ENCODE measurements at places on chromosomes 6 and 20.

GRCh38 chr20:2602046-2602735 lies 50.2 kb upstream of the NOP56 start:
- no peak for DNase-seq

DNA sequence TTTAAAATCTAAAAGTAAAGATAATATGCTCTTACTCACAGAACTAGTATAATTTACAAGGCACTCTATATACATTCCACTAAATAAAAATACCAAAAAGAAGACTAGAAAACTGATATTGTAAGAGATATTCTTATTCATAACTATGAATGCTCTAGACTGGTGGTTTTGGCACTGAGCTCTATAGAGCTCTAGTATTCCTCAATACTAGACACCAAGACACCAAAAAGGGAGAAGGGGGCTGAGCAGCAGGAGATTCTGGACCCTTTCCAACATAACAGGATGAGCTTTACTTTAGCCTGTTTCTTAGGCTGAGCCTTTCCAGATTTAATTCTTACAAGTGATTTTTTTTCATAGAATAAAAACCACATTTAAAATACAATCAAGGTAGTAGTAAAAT lies 173.6 kb downstream of the COL21A1 start:
- no peak for DNase-seq

- no peak for DNase-seq
Measured at GRCh38 chr6:20952699-20953474, 418.6 kb downstream of the CDKAL1 start.

- no peak for DNase-seq
Measured at GRCh38 chr20:64205611-64206026, 41.4 kb downstream of the MYT1 start.

- DNase-seq = no peak
Measured at GRCh38 chr6:145904868-145905267, 59.3 kb downstream of the SHPRH start.

- DNase-seq = no peak
Measured at GRCh38 chr6:102038964-102039363, 645.5 kb downstream of the GRIK2 start.

- no peak for DNase-seq
Measured at GRCh38 chr20:32366380-32366779, 8.2 kb downstream of the ASXL1 start.

DNA sequence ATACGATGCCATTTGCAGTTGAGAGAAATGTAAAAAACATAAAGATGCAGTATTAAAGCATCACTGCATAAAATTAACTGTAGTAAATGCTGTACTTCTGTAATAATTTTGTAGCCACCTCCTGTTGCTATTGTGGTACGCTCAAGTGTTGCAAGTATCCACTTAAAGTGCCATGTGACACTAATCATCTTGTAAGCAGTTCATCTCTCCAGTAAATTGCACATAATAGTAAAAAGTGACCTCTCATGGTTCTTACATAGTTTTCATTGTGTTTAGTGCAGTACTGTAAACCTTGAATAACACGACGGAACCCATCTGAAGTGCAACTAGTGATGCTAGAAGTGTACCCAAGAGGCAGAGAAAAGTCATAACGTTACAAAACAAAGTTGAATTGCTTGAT lies 190.1 kb upstream of the VGLL2 start:
- no peak for DNase-seq

GRCh38 chr6:11650025-11650696 lies 112.6 kb downstream of the TMEM170B start:
- no peak for DNase-seq

DNA sequence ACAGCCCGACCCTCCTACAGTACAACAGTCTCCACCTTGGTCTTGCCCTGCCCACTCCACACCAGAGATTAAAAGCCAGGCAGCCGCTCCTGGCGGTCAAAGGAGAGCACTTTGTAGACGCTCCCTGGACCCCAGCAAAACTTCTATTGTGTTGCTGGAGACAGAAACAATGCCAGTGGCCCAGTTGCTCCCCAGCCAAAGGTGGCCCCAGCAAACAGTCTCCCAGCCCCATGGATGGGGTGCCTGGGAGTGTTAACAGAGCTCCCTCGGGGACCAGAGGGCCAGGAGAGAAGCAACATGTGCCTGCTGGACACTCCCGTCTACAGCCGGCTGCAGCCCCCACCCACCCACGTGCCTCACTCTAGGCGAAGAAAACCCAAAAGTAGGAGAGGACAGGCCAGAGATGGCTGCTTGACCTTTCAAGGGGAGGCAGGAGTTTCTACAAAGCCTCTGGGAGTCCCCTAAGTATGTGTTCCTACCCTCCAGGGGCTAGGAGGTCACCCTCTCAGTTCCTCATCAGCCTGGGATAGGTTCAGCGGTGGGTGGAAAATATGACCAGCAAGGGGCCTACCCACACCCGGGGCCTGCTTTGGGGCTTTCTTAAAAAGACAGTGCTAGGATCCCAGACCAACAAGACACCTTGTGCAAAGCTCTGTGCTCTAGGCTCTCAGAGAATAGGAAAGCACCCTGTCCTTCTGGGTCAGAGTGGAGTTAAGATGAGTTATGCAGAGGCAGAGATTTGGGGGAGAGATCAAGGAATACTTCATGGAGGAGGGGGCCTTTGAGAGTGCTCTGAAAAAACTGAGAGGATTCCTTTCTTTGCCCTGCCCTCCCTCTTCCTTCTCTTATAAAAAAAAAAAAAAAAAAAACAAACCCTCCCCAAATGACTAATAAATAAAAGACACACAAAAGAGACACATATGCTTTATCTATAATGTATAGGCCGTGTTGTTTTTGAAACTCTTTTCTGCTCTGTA lies 19.0 kb upstream of the PREX1 start:
- DNase-seq = no peak

DNA sequence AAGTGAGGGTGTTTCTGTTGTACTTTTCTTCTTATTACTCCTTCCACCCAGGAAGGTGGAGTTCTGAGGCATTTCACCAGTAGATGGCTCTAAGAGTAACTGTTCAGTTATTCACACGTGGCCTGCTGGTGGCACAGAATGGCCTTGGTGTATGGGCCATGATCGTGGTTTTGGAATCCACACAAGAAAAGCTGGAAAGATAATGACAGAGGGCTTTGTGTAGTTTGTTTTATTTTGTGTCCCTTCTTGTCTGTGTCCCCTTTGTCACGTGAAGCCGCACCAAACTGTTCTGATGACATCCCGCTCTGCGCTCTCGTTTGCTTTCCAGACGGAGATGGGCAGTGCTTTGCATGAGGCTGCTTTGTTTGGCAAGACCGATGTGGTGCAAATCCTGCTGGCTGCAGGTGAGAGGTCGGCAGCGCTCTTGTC lies 93.4 kb downstream of the ANKS1A start:
- no peak for DNase-seq

- DNase-seq = no peak
Measured at GRCh38 chr6:24358219-24358821, 461 bp upstream of the DCDC2 start.

DNA sequence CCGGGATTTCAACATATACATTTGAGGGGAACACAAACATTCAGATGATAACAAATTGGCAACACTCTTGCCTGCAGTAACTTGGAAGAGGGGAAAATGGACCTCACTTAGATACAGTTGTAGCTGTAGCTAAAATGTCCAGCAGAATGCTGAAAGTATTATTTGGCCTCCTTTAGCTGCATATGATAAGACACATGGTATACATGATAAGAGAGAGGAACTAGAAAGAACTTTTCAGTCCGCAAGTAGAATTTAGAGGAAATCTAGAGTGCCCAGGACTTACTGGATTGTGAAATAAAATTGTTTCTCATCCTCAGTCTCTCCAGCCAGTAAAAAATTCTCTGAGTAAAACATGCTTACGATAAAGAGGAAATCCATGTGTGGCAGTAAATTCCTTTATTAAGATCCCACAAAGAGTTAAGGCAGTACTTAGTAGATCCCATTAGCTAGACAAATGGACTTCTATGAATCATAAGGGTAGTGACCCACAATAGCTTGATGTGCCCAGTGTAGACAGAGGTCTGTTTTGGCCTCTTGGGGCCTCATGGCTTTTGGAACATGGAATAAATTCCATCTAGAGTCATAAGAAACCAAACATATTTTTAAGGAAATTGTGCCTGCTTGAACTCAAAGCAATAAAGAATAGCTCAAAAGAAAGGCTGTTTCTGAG lies 87.9 kb upstream of the RBM24 start:
- DNase-seq = no peak

DNA sequence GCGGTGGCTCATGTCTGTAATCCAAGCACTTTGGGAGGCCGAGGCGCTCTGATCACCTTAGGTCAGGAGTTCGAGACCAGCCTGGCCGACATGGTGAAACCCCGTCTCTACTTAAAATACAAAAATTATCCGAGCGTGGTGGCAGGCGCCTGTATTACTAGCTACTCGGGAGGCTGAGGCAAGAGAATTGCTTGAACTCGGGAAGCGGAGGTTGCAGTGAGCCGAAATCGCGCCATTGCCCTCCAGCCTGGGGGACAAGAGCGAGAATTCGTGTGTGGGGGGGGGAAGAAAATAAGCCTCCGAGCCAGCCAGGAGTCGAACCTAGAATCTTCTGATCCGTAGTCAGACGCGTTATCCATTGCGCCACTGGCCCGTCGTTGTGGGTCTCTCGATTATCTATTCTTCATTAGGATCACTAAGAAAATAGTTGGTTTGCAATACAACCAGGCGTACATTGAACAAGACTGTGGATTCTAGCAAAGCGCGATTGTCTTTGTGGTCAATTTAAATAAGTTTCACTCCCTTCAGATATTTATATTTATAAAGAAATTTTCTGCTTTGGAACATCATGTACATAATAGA lies 33.9 kb upstream of the PRSS16 start:
- DNase-seq = no peak

DNA sequence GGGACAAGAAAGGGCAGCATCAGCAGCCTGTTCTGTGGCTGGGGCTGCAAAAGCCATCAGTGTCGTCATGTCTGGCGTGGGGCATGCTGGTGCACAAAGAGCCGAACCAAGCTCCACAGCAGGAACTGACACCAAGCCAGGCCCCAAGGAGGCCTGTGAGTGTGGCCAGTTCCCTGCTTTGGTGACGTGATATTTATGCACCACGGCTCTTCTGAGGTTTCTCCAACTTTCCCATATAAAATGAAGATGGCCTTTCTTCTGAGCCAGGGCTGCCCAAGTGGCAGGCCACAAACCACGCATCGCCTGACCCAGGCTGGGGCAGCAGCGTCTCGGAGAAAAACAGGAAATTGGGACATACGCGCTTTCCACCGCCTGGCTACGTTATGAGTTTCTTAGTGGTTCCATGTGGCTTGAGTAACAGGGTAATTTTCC lies 109.9 kb downstream of the RIN2 start:
- no peak for DNase-seq

DNA sequence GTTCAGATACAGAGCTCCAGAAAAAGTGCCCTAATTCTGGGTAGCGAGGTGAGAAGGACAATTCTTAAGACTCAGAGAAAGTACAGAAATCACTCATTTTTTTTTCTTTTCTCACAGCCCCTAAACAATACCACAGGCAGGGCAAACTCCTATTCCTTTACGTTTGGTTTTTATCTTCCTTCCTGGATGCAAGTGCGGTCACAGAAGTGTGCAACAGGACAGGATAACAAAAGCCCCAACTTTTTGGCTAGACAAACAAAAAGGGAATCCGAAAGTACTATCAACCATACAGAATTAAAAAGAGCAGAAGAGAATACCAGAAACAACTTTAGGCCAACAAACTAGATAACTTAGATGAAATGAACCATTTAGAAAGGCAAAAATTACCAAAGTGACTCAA lies 18.4 kb upstream of the BEND6 start:
- DNase-seq = no peak

DNA sequence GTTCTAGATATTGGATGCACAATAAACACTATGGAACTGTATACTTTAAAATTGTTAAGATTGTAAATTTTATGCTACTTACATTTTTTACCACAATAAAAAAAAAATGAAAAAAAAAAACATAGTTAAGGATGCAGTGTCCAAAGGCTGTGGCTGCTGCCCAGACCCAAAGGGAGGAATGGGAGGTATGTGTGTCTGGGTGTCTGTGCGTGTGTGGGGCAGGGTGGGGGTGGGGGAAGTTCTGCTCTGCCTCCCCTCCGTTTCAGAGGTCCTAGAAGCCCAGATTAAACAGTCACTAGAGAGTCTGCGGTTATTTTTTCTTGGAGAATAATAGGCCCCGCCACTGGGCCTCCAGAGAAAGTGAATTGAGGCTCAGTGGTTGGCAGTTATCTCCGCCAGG lies 136.4 kb upstream of the ARMC2 start:
- no peak for DNase-seq

DNA sequence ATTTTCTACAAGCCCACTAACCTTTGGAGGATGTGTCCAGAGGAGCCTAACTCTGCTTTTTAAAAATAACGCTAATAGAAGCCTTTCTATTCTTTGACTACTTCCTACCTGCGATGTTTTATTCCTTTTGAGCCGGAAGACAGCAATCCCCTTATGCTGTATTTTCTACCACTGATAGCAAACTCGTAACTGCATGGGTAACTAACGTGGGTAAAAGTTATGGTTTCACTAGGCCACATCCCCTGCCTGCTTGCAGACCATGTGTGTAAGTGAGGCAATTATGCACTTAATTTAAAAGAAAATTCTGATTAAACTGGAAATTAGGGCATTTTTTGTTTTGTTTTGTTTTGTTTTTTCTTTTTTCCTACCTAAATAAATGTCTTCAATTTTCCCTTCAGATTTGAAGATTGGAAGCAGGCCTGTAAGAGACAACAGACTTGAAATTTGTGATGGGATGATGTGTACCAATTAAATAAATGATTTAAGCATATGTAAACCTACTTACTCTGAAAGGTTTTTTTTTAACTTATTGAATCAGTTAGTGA lies 931 bp downstream of the UFL1 start:
- no peak for DNase-seq

DNA sequence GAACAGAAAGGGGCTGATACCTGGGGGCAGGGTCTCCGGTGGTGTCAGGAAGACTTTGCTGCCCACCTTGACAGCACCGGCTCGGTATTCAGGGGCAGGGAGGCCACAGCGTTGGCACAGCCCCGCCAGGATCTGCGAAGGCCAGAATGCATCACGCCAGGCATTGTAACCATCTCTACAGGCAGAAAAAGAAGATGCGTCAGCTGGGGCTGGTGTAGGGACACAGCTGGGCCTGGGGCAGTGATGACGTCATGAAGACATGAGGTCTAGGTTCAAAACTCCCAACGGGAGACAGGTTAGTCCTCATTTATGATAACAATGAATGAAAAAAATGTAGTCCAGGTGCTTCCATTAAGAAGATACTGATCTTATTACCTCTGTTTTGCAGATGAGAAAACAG lies 22.0 kb downstream of the ERGIC3 start:
- no peak for DNase-seq

DNA sequence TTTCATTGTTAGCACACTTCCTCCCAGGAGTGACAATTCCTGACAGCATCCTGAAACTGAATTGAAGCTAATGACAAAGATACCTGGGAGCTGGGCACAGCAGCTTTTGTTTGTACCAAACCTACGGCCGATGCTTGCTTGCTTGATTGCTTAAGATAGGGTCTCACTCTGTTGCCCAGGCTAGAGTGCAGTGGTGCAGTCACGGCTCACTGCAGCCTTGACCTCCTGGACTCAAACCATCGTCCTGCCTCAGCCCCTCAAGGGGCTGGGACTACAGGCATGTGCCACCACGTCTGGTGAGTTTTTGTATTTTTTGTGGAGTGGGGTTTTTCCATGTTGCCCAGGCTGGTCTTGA lies 84.7 kb upstream of the SCP2D1 start:
- no peak for DNase-seq

- DNase-seq = no peak
Measured at GRCh38 chr6:69795469-69796072, 1.2 kb downstream of the LMBRD1 start.

- DNase-seq = no peak
Measured at GRCh38 chr6:135008072-135008940, 46.3 kb downstream of the HBS1L start.

- no peak for DNase-seq
Measured at GRCh38 chr6:109874621-109875020, 103.5 kb upstream of the GPR6 start.

All from CD8-positive, alpha-beta T cell (primary cell).